ENCODE measurements at places on chromosomes 6 and 20. TPM values are rescaled to one million over a fixed set of nuclear protein-coding genes. Genes with fewer than 3 reads are reported as not detected.

- no peak for DNase-seq
Observed at GRCh38 chr20:36035745-36036144, 67.4 kb downstream of the CNBD2 start.

- no peak for DNase-seq
Observed at GRCh38 chr20:33132513-33133372, 35.2 kb upstream of the BPIFA2 start.

GRCh38 chr20:36538026-36538722, 3.1 kb upstream of the MYL9 start:
- peak; percentile 90 for DNase-seq

HTR1E gene
- not detected for total RNA-seq

CFB gene
- total RNA-seq: 32.9 TPM

E2F1 gene
- total RNA-seq: 23.7 TPM

Measured in fibroblast of the aortic adventitia (primary cell).